Sigmoid colon (tissue), 7 donors: ENCODE measurements at places on chromosomes 2 and 18.
A peak's percentile ranks its signal among the peaks of the same experiment; 100 is the strongest.

GRCh38 chr2:179263446-179264367 lies 925 bp downstream of the SESTD1 start:
- peak; percentile 79 for DNase-seq

DNA sequence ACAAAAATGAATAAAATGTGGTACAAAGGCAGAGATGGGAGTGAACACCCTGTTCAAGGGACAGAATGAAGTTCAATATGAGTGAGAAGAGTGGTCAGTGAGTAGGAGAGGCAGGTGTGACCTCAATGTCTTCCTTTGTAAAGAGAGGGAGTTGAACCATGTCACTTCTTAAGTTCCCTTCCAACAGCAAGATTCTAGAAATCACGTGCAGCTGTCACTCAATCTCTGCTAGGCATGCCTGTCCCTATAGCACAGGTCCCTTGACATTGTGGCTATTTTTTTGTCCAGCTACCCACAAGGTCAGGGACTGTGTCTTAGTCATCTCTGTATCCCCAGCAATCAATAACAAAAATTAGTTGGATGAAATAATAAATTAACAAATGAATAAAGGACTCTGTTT lies 66.9 kb downstream of the VSNL1 start:
- no peak for DNase-seq

GRCh38 chr18:77150588-77150987 lies 18.0 kb upstream of the MBP start:
- DNase-seq: no peak

GRCh38 chr2:38835015-38835601 lies 40.6 kb downstream of the DHX57 start:
- DNase-seq: no peak

DNA sequence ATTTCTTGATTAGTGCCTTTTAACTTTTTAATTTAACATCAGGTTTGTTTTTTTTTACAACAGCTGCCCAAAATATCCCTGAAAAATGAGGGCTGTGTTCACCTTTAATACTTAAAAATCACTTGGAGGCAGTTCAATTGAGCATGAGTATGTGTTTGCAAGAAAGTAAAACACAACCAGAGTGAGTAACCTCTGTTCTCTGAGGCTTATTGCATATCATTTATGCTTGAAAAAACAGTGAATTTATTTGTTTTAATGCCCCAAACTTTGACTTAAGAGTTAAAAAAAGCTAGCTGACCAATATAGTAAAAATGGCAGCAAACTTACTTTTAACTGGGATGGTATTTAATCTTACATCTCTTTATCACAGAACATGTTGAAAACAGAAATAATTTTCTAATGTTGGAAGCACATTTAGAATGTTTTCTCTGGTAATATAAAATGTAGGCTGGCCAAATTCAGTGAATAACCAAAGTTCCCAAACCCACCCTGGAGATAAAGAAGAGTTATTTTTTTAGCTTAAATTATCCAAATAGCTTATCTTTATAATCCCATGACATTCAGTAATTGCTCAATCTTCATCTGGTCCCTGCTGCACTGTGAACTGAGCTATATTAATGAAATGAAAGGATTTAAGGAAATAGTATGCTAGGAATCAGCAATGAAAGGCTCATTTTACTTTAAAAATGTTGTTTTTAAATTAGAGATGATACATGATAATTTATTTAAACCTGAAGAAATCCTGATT lies 24.8 kb upstream of the EFEMP1 start:
- no peak for DNase-seq

DNA sequence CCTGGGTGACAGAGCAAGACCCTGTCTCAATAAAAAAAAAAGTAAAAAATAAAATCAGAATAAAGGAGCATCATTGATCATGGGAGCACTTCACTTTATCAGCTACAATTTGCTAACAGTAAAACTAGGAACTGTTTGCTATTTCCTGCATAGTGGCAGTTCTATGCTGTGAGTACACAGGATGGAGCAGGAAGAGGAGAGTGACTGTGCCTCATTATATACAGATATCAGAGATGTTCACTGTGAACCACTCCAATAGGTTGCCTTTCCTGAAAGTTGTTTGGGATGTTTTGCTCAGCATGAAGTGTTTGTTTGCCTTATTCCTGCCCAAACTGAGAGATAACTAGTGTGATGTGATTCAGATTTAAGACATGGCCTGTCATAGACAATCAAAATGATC lies 151.4 kb upstream of the EPAS1 start:
- no peak for DNase-seq

DNA sequence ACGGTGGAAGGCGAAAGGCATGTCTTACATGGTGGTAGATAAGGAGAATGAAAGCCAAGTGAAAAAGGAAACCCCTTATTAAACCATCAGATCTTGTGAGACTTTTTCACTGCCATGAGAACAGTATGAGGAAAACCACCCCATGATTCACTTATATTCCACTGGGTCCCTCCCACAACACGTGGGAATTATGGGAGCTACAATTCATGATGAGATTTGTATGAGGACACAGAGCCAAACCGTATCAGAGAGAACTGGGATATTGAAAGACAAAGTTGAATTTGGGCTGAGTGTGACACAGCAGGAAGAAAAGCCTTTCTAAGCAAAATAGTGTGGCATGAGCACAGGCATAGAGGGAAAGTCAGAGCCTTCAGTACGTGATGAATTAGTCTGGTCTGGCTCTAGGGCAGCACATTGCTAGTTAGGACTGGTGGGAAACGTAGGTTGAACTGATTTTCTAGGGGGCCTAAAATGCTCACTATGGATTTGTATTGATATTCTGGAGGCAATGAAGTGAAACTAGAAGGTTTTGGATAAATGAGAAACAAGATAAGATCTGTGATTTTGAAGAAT lies 84.8 kb upstream of the RND3 start:
- no peak for DNase-seq

- no peak for DNase-seq
Measured at GRCh38 chr18:2169656-2170055, 401.6 kb downstream of the METTL4 start.

DNA sequence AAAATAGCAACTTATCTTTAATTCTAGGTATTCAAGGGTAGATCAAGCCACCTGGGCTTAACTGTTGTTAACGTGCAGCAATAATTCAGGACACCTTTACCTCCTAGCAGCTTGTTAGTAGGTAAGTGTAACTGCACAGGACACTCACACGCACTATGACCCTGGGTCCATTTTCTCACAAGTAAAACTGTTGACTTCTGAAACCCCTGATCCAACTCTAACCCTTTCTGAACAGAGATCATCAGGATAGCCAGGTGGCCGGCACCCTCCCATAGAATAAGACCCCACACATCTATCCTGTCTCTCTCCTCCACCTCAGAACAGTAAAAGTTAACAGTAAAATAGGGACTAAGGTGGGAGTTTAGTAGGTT lies 610 bp downstream of the SPC25 start:
- DNase-seq: no peak

- DNase-seq: no peak
Measured at GRCh38 chr18:10297086-10297485, 157.3 kb upstream of the APCDD1 start.

DNA sequence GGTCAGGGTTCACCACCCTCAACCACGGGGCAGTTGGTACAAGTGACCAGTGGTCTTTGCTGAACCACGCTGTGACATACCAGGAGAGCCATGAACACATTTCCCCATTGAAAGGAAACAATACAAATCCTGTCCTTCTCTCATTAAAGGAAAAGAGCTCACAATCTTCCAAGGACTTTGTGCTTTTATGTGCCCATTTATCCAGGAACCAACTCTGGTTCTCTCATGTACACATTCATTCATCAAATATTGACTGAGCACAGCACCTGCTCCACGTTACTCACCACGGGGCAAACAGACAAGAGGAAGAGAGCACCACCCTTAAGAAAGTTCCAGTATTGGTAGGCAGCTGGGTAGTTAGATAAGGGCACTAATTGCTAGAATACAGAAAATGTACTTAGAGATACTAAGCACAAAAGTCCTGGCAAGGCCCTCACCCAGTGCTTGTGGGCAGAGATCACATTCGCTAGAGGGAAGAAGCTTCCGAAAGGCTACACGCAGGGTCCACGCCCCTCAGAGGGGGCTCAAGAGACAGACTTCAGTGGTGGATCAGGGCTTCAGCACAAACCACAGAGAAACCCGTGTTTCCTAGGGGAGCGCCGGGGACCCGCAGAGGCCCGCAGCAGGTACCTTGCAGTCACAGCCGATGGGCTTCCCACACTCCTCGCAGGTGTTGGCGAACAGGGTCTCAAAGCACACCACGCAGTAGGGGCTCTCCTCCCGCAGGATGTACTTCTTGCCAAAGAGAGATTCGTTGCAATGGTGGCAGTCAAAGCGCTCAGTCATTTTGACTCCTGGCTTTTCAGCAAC lies 12.9 kb downstream of the FHL2 start:
- DNase-seq: no peak

DNA sequence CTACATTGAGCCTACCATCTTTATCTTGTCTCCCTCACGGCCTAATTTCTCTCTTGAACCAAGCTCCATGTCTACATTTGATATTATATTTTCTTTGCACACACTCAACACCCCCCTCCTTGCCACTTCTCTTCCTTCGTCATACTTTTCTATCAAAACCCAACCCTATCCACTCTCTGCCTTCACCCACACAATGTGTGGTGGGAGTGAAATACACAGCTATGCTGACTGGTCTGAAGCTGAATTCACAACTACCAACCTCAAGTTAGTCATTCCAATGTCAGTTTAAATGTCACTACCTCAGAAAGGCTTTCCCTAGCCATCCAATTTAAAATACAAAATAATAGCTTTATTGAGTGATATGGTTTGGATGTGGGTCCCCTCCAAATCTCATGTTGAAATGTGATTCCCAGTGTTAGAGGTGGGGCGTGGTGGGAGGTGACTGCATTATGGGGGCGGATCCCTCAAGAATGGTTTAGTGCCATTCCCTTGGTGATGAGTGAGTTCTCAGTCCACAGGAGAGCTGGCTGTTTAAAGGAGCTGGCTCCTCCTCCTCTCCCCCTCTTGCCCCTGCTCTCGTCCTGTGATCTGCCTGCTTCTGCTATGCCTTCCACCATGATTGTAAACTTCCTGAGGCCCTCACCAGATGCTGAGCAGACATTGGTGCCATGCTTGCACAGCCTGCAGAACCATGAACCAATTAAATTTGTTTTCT lies 112.1 kb downstream of the DTNB start:
- no peak for DNase-seq

DNA sequence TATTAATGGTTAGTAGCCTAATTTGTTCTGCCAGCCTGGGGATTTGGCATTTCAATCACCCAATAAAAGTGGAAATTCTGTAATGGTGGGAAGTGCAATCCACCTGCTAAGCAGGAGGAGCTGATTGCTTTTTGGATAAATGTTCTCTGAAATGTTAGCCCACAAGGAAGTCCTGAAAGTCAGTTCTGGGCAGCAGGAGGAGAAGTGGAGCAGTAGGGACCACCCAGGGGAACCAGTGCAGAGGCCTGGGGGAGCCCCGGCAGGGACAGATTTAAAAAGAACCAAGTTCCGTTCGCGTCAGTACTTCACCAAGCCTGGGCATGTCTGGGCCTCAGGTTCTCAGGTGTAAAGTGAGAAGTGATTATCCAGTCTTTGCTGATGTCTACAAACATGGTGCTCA lies 248.5 kb upstream of the RAB6C start:
- DNase-seq: no peak

GRCh38 chr18:57898506-57899124 lies 95.5 kb upstream of the ATP8B1 start:
- no peak for DNase-seq

DNA sequence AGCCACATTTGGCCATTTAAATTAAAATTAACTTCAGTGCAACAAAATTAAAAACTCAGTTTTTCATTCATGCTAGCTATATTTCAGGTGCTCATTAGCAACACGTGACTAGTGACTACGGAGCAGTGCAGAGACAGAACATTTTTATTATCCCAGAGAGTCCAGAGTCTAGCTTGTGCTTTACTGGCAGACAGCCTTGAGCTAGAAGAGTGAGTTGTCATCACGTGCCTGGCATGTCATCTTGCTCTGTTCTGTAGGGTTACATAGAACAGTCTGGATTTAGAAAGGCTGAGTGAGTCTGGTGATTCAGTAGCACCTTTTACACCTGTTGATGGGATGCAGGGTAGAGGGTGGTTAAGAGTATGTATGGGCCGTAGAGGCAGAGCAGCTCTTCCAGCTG lies 136.9 kb upstream of the IL1R2 start:
- no peak for DNase-seq

- no peak for DNase-seq
Measured at GRCh38 chr2:171247741-171248662, 87.3 kb upstream of the TLK1 start.

DNA sequence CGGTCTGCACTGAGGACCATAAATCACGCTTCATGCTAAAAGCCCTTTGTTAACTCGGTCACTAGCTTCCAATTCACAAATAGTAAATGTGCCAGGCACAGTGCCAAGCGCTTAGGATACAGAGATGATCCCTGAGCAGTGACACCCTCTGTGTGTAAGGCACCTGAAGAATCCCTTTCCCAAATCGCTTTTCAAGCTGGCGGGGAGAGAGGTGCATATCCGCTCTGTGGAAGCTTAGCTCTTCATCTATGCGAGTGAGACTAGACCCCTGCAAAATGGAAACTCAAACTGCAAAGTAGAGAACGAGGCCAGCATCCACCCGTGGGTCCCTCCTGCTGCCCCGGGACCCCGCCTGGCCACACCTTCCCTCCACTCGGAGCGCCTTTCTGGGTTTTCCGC lies 2.4 kb downstream of the PIEZO2 start:
- no peak for DNase-seq

GRCh38 chr18:68150961-68151360 lies 563.9 kb downstream of the TMX3 start:
- no peak for DNase-seq

DNA sequence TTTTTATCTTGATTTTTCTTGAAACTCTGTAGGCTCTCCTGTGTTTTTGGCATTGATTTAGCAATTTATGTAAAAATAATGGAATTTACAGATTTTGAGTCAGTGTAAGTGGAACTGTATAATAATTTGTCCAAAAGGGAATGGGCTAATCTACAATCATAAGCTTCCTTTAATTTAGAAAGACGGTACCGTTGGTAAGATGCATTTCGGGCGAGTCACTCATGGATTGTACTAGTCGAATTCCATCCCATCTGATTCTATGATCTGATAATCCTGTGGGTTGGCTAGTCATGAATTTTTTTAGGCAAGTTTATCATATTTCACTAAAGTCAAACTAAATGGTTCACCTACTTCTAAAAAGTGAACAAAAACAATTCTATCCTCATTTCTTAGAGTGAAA lies 133.4 kb downstream of the ZNF407 start:
- no peak for DNase-seq

GRCh38 chr2:110977403-110977802 lies 143.3 kb upstream of the BCL2L11 start:
- DNase-seq: no peak

GRCh38 chr2:2769481-2770431 lies 438.7 kb upstream of the MYT1L start:
- DNase-seq: peak; percentile 86

GRCh38 chr2:235591921-235592320 lies 98.1 kb downstream of the AGAP1 start:
- no peak for DNase-seq
